ENCODE measurements at places on chromosomes 3 and 15.

DNA sequence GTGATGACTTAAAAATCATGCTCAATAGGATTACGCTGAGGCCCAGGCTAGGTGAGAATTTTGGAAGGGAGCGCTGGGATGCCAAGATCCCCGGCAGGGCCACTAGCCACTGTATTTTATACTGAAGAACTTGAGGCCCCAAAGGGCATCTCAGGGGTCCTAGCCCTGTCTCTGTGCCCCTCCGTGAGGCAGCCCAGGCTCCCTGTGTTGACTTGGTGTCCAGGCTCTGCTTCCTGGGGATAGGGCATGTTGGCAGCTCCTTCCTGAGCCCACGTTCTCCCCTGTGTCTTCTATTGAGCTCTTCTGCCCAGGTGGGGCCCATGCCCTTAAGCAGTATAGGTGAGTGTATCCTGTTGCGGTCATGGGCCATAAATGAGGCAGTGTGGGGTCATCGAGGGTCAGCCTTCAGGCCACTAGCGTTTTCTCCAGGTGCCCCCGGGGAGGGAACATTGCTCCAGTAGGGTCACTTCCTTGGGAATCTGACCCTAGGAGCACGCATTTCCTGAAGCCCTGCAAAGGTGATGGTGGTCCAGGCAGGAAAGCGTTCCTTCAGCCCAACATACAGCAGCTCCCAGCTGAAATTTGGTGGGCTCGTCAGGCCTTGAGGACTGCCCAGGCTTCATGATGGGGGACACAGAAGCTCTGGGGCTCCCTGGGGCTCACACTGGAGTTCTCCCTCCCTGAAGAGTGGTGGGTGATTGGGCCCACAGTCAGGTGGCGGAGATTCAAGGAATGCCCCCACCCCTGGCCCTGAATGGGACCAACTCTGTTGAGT lies 189.4 kb downstream of the UBE3A start:
- no peak for DNase-seq

DNA sequence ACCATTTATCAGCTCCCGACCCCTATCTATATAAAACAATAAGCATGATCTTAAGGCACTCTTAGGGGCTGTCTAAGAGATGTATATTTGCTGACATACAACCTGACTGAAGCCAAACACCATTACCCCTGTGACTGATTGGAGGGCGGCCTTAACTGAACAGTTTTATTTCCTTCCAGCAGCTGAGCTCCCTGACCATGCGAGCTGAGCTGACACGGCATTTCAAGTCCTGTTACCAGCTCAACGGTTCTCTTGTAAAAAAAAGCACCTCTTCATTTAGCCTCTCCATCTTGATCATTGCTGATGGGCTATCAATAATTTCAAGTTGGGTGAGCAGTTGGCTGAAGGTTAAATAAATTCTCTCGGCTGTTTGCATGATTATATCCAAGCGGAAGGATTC lies 33.4 kb upstream of the BNIP2 start:
- peak; percentile 24 for DNase-seq

DNA sequence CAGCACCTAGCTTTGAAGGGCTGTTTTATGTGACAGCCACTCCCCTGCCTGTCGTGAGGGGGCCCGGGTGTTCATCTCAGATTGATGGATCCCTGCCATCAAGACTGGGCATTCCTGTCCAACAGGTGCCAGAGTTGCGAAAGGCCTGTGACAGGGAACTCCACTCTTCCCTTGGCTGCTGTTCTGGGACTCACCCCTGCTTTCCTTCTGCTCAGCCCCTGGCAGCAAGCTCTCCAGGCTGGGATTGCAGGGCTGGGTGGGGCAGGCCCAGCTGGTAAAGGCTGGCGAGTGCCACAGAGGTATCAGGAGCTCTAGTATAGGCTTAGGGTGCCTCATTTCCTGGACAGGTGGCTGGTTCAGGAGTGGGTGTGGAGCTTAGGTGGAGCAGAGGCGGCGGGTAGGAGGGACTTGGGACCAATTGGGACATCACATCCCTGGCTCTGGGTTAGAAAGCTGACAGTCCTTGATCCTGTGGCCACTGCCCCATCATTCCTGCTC lies at the start of gene PLA2G4B:
Gene PLA2G4B, plus strand, starts transcription at position 448 of the 498 bp plus-strand sequence. CDS start 67 bp downstream, outside the sequence.
- no peak for DNase-seq

DNA sequence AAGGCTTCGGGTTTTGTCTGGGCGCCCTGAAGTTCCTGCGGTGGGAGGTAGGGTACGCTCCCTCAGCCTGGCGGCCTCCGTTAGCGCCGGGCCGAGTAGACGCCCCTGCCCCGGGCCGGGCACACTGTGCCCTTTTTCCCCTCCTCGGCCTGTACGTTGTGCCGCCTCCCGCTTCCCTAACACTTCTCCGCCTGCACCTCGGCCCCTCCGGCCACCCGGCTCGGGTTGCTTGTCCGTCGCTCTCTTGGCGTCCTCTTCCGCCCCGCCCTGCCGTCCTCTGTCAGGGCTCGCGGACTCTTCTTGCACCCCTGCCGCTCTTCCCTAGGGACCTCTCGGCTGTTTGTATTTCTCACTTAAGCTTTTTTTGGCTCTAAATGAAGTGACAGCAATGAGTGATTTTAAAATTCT lies 384 bp downstream of the KNL1 start:
- DNase-seq, result peak; percentile 96

DNA sequence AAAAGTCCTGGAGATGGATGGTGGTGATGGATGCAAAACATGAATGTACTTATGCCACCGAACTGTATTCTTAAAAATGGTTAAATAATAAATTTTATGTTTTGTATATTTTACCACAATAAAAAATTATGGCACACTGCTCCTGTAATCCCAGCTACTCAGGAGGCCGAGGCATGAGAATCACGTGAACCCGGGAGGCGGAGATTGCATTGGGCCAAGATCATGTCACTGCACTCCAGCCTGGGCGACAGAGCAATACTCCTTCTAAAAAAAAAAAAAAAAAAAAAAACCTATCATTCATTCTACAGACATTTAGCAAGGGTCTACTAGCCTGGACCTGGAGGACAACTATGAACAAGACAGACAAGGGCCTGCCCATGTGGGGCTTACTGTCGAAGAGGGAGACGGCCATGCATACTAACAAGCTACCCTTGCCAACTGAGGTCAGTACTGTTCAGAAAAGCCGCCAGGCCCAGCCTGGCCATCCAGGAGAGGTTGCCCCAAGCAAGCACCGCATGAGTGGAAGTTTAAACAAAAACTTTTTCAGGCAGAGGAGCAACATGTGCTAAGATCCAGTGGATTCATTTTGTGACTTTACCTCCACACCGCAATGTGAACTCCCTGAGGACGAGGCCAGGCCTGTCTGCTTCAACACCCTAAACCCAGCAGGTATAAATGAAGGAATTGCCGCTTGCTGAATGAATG lies 2.8 kb upstream of the NEK4 start:
- DNase-seq, result no peak

GRCh38 chr3:64909757-64910467 lies 222.1 kb upstream of the ADAMTS9 start:
- no peak for DNase-seq

DNA sequence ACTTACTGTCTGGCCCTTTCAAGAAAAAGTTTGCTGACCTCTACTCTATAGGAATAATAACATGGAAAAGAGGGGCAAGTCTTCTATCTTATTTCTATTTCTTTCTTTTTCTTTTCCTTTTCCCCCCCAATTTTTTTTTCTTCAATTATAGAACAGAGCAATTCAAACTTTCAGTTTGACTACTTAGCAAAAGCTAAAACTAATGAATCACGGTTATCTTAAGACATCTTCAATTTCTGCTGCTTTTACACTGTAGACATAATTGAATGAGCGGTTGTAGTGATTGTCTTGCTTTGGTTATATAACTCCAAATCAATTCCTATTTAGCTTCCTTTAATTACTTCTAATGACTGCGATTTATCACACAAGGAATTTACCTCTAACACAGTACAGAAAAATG lies 74.3 kb upstream of the P2RY1 start:
- DNase-seq, result no peak

- DNase-seq, result no peak
Measured at GRCh38 chr15:63287109-63287508, 9.7 kb downstream of the APH1B start.

GRCh38 chr3:89908711-89909213 lies 801.3 kb downstream of the EPHA3 start:
- DNase-seq, result no peak

DNA sequence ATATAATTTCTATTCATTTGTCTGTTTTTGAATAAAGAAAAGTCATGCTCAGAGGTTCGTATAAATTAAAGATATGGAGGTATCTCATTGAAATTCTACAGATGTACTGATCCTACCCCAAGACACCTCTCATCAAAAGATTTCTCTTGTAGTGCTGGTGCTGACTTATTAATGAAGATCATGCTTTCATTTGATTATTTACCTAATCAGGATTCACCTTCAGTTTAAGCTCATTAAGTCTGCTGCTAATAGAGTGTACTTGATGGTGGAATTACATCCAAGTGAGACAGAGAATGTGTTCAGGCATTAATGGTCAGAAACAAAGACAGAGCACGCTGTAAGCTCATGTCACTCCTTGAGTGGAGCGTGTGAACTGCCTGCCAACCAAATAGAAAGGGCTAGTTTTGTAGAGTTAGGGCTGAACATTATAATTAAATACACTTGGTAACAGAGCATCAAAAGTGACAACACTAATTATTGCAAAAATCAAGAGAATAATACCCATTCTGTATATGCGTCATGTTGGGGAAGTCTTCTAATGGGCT lies 45.5 kb downstream of the KBTBD12 start:
- no peak for DNase-seq

GRCh38 chr15:70016511-70016994 lies 81.2 kb downstream of the TLE3 start:
- DNase-seq, result no peak

DNA sequence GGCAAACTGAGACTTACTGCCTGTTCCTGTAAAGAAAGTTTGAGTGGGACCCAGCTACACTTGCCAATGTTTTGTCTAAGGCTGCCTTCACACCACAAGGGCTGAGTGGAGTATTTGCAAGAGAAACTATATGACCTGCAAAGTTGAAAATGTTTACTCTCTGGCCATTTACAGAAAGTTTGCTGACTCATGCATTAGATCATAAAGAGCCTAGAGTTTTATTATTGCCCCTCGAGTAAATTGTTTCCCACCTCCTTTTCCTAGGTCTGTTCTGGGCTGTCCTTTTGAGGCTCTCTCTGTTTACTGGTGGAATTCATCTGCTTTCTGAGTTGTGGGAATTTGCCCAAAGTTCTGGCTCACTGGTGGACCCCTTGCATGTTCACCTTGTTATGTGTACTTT lies 6.7 kb upstream of the PROK2 start:
- no peak for DNase-seq

DNA sequence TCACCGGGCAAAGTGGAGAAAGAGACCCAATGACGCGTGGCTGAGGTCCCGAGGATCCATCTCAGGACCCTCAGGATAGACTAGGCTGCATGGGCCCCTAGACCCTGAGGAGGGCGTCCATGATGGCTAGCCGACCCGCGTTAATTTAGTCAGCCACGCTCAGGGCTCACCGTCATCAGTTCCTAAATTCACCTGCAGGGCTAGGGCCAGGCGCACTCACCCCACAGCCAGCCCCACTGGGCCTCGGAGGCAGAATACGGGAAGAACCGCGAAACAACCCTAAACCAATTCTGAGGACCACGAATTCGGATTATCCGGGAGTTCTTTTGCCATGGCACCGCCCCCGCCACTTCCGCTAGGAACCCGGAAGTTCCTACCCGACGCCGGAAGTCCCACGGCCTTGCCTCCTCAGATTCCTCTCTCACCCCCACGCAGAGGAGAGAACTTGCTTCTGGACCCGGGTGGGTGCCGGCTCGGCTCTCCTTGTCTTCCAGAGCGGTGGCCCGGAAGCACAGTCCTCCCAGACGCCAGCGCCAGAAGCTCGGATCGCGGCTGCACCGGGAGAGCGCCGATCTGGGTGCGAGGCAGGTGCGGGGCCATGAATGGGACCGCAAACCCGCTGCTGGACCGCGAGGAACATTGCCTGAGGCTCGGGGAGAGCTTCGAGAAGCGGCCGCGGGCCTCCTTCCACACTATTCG lies at the start of the genes EAF1 and METTL6:
Gene EAF1, plus strand, starts transcription at position 417 of the 699 bp plus-strand sequence. Its CDS starts 182 bp downstream, at position 599.
Gene METTL6, minus strand, starts transcription at position 363 of the 699 bp plus-strand sequence. CDS start 1,033 bp downstream, outside the sequence.
- peak; percentile 88 for DNase-seq

GRCh38 chr3:187989575-187990153 lies 164.3 kb upstream of the LPP start:
- DNase-seq, result no peak

GRCh38 chr15:39789736-39790135 lies 7.1 kb upstream of the FSIP1 start:
- no peak for DNase-seq

DNA sequence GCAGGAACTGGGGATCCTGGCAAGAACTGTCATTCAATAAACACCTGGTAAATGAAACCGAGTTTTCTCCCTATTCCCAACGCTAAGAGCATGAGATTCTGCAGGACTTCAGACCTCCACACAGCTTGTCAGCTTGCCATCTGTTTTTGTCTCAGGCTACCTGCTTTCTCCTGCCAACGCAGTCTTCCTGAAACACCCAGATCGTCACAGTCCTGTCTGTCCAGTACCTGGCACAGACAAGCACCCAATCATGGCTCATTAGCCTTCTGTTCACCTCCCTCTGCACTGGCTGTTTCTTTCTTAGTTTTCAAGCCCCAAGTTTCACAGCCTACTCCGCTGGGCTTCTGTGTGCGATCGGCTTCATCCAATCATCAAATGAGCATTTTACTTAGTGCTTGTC lies 5.0 kb downstream of the SLC12A8 start:
- no peak for DNase-seq

DNA sequence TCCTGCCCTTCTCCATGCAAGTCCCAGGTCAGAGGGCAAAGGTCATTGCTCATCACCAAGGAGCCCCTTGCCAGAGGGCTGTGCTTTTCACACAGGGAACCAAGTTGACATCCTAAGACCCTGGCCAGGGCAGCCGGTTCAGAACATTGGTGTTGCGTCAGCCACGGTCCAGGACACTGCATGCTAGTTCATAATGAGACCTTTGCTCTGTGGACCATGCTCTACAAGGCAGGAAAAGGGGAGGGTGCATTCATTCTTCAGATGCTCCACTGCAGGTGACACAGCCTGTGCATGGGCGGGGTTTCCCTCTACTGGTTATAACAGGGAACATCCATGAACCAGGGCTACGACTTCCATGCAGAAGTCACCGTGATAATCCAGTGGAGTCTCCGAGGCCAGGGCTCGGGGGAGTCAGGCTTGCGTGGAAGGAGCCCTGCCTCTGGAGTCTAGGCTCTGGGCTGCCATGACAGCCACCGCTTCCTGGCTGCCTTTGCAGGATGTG lies 81.6 kb downstream of the OCA2 start:
- no peak for DNase-seq

DNA sequence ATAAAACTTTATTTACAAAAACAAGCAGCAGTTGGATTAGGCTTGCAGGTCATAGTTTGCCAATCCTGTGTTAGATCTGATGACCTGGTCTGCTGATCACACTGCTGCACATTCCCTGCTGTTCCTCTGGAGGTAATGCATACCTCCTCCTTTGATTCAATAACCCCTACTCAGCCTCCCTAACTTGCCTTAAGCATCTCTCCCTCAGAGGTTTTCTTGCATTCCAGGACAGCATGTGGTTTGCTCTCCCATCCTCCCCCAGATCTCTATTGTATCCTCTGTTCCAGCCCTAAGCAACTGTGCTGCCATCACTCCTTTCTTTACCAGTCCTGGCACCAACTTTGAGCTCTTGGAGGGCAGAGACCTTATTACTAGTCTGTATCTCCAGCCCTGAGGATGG lies 63.4 kb downstream of the CACNA2D3 start:
- DNase-seq, result no peak

GRCh38 chr3:82093641-82094040 lies 332.2 kb upstream of the GBE1 start:
- DNase-seq, result no peak

- DNase-seq, result no peak
Measured at GRCh38 chr15:36469311-36469966, 110.0 kb upstream of the CDIN1 start.
